Stimulated activated CD8-positive, alpha-beta memory T cell treated with anti-CD3 and anti-CD28 coated beads, Interleukin-15, amount 100 ng/mL, for 48 hours (primary cell): ENCODE measurements at places on chromosomes 4 and X.

GRCh38 chrX:149996515-149996914, 58.2 kb upstream of the EOLA2 start:
- DNase-seq, result no peak

- no peak for DNase-seq
These were observed 33.5 kb downstream of the MAPK10 start for GRCh38 chr4:86326400-86326799.

DNA sequence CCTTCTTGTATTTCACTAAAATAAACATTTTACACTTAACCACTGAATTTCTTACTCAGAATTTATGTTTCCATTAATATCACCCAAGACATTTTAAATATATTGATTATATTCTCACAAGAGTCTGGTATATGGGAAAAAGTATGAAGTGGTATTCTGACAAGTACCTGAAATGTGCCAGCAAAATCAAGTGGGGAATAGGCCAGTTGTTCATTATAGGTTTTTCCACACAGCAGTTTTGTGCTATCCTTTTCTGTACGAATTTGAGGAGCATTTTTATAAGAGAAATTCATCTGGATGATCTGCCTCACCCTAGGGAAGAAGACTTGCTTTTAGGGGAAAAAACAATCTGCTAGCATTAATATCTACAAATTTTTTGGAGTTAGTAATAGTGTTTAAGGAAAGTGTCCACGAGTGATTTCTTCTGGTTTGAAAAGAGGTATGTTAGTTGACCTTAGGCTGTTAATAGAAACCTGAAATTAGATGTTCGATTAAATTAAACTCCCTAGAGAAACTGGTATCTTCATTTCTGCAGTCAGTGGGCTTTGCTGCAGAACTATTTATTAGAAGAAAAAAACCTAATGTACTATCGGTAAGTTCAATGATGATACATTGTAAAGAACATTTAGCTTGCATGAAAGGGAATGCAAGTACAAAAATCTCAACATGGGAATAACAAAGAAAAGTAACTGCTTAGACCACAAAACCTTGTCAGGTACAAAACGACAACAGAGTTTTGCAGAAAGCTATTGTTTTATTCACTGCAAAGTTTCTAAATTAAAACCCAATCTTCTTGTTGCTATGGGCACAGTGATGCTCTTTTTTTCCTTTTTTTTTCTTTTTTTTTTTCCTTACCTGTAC, 1.8 kb downstream of the KLF3 start:
- DNase-seq, result no peak

GRCh38 chrX:1354036-1355019, 17.7 kb downstream of the IL3RA start:
- DNase-seq, result no peak

GRCh38 chr4:155906554-155907247, 3.2 kb downstream of the TDO2 start:
- DNase-seq, result no peak

DNA sequence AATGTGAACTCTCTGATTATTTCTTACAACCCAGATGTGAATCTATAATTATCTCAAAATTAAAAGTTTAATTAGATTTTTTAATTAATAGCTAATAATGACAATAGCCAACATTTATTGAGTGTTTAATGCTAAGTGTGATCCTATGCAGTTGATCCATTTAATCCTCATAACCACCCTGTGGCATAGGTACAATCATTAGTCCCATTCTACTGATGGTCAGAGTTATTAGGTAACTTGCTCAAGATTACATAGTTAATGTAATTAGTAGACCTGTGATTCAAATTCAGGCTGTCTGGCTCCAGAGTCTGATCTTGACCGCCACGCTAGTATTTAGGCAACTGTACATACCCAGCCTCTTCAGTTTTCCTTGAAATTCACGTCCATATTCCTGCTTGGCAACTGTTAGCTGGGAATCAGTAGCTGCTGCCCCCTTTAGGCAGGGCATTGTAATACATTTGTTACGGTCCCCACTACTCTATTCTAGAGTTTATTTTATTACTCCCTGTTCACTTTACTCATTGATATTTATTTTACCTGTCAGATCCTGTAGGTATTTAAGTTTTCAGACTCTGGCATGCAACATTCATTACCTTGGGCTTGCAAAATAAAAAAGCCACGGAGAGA, 20.6 kb upstream of the TEC start:
- DNase-seq, result no peak

GRCh38 chrX:149531599-149531998, 9.2 kb upstream of the EOLA1 start:
- DNase-seq, result no peak

DNA sequence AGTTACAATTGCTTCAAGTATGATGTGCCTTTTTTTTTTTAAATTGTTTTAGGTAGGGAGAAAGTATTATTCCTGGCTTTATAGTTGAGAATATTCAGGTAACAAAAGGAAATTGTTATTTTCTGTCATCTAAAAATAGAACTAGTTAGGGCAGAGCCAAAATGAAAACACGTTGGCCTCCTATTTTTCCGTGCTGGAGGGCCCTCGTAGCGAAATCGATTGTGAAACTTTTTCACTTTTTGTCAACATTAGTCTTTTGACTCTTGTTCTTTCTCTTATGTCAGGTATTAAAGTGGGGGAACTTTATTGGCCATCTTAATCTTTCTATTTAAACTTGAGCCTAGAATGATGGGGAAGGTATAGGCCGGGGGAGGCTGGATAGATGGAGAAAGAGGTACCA, 104.9 kb downstream of the ARHGAP10 start:
- no peak for DNase-seq

- DNase-seq, result no peak
These were observed 13.9 kb upstream of the MAD2L1 start for GRCh38 chr4:120080533-120080932.

- no peak for DNase-seq
These were observed 67.9 kb downstream of the FAM47C start for GRCh38 chrX:37075892-37076595.

- no peak for DNase-seq
These were observed 104.6 kb downstream of the PHEX start for GRCh38 chrX:22136711-22137110.

DNA sequence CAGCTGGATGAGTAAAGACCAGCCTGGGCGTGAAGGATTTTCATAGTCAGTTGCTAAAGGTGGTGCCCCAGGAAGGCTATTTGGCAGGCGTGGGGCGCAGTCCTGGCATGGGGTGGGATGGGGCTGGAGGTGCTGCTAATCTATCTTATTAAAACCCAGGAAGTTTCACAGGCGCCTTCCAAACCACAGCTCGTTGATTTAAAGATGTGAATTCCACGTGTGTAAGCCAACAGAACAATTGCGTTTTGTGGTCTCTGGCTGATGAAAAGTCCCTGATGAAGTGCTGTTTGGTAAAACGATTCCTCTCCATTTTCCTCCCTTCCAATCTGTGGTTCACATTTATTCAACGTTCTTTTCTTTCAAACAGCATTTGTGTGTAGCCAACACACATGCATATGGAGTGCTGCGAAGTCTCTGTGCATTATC, 105.0 kb downstream of the TBL1X start:
- DNase-seq, result no peak

DNA sequence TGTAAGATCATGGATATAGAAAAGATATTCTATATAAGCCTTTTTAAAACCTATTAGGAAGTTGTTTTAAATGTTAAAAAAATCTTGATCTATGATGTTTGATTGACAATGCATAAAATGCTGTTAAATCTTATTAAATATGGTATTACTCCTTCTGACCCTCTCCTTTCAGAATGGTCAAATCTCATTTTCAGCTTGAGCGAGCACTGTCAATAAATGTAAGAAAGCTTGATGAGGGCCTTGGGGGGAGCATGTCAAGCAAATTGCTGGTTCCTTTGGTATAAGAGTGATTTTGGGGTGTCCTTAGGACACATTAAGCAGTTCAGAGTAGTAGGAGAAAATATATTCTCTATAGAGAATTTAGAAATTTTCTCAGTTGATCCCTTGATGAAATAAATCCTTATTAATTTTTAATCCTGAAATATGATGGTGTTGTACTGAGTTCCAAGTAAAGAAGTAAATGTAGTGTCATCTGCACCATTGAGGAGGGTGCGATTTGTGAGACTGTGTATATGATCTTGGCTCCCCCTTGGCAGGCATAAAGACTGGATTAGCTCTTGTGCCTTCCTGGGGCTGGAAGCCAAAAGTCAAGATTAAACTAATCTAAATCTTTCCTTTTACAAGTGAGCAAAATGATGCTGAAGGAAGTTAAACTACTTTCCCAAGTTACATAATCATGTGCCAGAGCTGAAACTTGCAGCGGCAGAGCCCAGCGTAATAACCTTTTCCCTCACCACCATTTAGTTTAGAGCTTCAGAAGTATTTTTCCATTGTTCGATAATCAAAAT, 82.6 kb upstream of the ANK2 start:
- no peak for DNase-seq

DNA sequence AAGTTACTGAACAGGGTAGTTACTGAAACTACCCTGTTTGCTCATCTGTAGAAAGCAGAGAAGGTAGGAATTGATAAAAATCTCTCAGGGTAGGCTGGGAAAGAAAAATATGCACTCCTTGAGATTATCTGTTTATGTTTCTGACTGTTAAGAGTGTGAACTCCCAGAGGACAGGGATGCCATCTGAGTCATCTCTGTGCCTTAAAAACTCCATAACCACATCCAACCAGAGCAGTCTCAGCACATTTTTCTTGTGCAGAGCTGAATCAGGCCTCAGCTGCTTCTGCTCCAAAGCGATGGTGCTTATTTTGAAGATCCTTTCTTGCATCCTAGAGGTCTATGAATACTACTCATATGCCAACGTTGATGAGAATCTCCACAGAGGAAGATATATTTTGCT, 9.9 kb downstream of the CENPVL3 start:
- DNase-seq, result no peak

DNA sequence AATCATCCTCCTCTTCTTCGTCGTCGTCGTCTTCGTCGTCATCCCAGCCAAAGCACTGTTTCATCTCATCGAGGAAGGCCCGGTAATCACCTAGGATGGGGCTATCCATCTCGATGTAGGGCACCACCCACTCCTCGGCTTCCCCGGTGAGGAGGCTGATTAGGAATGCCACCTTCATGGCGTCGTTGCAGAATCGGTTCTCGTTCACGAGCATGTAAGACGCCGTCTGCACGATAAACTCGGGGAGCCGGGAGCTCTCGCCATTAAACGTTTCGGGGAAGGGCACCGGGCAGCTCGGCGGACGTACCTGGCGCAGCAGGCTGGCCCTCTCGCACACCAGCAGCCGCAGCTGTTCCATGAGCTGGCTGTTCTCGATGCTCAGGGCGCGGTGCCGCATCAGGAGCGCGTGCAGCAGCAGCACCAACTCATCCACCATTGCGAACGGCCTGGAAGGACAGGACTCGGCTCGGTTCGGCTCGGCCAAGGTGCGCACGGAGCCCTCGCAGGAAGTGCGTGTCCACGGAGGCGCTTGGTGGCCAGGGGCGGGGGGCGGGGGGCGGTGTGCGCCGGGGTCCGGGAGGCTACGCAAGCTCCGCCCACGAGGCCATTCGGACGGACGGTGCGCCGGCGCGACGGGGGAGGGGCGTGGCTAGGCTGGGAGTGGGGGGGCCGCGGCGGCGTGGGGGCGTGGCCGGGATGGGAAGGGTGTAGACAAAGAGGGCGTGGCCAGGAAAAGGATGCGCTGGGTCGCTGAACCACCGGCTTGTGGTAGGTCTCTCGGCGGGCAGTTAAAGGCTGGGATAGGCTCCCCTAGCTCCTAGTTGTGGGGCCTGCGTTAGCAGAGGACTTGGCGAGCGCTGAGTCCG, at the start of gene LDOC1:
Gene LDOC1, minus strand, starts transcription at position 544 of the 866 bp plus-strand sequence. Its CDS starts 108 bp downstream, at position 436.
- peak; percentile 56 for DNase-seq

GRCh38 chr4:154454710-154455109, 36.9 kb downstream of the DCHS2 start:
- no peak for DNase-seq

GRCh38 chr4:114263233-114263632, 283.8 kb upstream of the ARSJ start:
- no peak for DNase-seq

DNA sequence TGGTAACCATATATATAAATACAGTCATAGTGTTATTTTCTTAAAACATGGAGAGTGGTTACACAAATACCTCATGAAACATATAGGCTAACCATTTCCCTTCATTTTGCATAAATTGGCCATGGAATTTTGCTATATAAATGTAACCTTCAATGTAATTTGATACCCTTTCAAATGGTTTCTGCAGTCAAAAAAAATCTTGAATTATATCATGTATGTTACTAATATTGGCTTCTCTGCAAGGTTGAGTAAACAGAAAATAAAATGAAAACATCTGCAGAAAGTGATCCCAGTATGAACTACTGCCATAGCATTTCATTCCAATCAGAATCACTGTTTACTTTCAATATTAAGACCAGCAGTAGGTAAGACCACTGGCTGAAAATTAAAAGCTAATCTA, 1165.9 kb upstream of the TENM3 start:
- no peak for DNase-seq

- DNase-seq, result no peak
These were observed 3.0 kb upstream of the NDP start for GRCh38 chrX:43976205-43976604.

- no peak for DNase-seq
These were observed 357.7 kb downstream of the C4orf33 start for GRCh38 chr4:129453524-129454200.

GRCh38 chr4:109432696-109433095, 919 bp upstream of the SEC24B start:
- DNase-seq, result no peak

DNA sequence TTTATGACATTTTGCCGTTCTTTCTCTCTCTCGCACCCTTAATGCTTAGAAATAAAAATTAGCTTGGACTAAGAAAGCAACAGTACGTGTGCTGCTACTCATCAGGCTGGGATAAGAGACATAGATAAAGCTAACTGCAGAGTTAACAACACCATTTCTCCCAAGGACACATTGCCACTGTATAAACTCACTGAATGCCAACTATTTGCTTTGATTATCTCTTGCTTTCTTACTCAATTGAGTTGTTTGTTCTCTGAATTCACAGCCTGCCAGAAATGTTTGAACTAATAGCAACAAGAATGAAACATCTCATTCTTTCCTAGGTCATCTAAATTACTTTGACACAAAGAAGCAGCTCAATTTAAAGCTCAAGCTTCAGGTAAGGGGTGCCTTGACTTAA, 34.6 kb downstream of the F8 start:
- no peak for DNase-seq

DNA sequence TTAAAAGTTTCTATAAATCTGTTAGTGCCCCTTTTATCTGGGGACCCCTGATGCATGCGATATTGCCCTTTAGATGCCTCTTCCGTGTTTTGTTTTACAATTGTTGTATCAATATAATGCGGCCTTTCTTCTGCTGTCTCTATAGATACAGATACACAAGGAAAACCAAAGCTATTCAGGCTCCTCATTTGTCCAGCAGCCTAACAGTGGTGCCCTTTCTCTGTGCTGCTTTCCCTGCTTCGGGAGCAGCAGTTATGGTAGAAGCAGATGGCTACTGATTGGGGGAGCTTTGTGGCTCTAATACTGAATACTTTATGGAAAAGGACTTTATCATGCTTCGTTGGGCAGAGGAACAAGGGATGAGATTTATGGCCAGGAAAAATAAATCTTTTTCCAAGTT, 10.6 kb upstream of the PRDM8 start:
- DNase-seq, result no peak

GRCh38 chr4:98110929-98111328, 32.3 kb downstream of the STPG2 start:
- DNase-seq, result no peak
